ENCODE measurements at places on chromosomes 1 and 21.

DNA sequence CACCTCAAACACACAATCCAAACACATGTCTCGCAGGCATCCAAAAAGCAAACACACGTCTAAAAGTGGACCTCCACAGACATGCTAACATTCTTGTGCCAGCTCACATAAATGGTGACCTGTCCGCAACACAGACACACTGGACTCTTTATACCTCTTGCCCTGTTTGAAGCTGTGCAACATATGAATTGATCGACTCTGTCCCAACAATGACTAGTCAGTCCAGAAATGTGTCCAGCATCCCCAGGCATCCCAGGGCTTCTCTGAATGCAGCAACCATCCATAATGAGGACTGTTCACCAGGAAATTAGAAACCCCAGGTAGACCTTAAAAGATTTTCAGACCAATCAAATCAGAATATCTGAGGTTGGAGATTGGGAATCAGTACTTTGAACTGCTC, 3.2 kb downstream of the DDR2 start:
- DNase-seq = no peak

GRCh38 chr1:162736184-162736583, 54.3 kb upstream of the HSD17B7 start:
- DNase-seq = no peak

GRCh38 chr21:25501996-25502665, 105.2 kb downstream of the MRPL39 start:
- peak; percentile 63 for DNase-seq

DNA sequence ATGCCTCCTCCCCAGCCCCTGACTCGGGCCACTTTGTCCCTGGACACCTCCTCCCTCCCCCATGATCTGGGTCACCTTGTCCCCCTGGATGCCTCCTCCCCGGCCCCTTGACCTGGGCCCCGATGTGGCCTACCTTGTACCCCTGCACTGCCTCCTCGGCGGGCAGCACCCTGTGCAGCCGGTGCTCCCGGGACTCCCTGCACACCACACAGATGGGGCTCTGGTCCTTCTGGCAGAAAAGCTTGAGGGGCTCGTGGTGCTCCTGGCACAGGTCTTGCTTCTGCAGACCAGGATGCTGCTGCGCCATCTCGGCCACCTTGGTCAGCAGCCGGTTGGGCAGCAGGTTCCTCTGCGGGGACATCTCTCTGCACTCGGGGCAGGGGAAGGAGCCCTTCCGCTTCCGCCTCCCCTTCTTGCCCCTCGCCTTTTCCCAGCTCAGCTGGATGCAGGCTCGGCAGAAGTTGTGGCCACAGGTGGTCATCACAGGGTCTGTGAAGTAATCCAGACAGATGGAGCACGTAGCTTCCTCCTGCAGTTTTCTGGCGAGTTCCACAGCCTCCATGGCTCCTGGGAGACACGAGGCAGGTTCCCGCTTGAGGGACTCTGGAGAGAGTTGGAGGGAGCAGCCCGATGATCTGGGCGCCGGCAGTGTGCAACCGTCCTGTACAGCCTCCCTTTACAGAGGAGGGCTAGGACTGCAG, 2.0 kb downstream of the TRIM17 start:
- DNase-seq = no peak

GRCh38 chr1:18583326-18583941, 47.2 kb upstream of the PAX7 start:
- DNase-seq = no peak

All from stimulated activated CD4-positive, alpha-beta T cell treated with anti-CD3 and anti-CD28 coated beads, Interleukin-4, amount 100 ng/mL, for 48 hours (primary cell).